ENCODE measurements at places on chromosomes 1 and 21.

GRCh38 chr1:63322114-63322943 is at the start of gene FOXD3:
TSS of gene FOXD3 (plus strand) at chr1:63322567. CDS start at chr1:63323059, 492 bp downstream.
- H3K27me3 ChIP-seq: peaks cover 24% of the 10 kb centered on the region
- H3K27ac ChIP-seq: no peak within 1 kb of the TSS
- peaks cover 3% of the 10 kb centered on the region for H3K4me1 ChIP-seq
- peak; percentile 58 for DNase-seq
- H3K4me3 ChIP-seq: peak within 1 kb of the TSS; percentile 19

DNA sequence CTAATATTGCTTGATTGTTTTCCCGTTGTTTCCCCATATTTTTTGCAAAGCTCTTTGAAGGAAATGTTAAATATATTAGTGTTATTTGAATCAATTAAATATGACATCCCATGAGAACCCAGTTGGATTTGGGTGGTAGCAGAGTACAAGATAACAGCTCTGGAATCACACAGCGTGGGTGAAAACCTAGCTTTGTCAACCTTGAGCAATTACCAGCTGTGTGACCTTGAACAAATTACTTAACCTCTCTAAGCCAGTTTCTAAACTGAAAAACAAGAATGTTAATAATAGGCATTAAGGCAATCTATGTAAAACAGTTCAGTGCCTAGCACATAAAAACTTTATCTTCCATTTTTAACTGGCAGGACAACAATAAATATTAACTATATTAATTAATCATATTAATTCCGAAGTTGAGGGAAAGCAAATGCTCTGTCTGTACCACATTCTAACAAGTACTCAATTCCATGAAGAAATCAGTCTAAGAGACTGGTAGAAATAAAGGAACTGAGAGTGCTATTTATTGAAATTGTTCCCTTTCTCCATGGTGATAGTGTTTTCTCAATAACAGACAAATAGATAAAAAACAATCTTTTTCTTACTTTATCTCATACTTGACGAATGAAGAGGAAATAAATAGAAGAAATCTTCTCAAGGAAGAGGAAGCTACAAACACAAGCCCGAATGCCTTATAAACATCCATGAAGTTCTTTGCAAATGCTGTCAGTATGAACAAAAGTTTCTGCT is 27.0 kb downstream of the DNASE2B start:
- H3K36me3 ChIP-seq: no peaks in the 10 kb centered on the region
- no peak overlapping the region for H3K27ac ChIP-seq
- H3K4me3 ChIP-seq: no peak overlapping the region
- peak; percentile 41 for DNase-seq
- H3K27me3 ChIP-seq: no peaks in the 10 kb centered on the region
- H3K4me1 ChIP-seq: peaks cover 7% of the 10 kb centered on the region

GRCh38 chr1:21811875-21812305 is at the start of gene LDLRAD2:
TSS of gene LDLRAD2 (plus strand) at chr1:21812265. CDS start at chr1:21812452, 187 bp downstream.
- no peak within 1 kb of the TSS for H3K27ac ChIP-seq
- no peaks in the 10 kb centered on the region for H3K27me3 ChIP-seq
- DNase-seq: no peak
- H3K36me3 ChIP-seq: no peaks in the 10 kb centered on the region

GRCh38 chr21:42027822-42028765 is 17.9 kb upstream of the ZBTB21 start:
- DNase-seq: peak; percentile 18
- peak overlapping the region; percentile 15 for H3K27ac ChIP-seq
- peak overlapping the region; percentile 5 for H3K4me3 ChIP-seq
- H3K36me3 ChIP-seq: no peaks in the 10 kb centered on the region
- peaks cover 47% of the 10 kb centered on the region for H3K4me1 ChIP-seq

DNA sequence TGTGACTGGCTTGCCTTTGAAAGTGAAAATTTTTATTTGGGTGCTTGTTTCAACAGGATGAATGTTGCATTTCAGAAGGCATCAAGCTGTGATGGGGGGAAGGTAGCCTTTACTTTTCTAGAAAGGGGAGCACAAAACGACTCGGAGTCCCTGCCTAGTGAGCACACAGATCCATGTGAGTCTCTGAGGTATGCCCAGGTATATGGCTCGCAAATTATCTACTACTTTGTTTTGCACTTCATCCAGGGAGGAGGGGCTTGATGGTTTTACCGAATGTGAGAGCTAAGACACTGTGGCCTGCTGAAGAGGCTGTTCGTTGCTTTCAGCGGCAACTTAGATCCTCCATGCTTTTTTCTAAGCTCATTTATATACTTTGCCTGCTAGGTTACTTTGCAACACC is 537.7 kb upstream of the PTBP2 start:
- DNase-seq: no peak
- no peak overlapping the region for H3K4me3 ChIP-seq
- H3K27me3 ChIP-seq: peaks cover 2% of the 10 kb centered on the region

- peaks cover 32% of the 10 kb centered on the region for H3K27me3 ChIP-seq
- H3K36me3 ChIP-seq: no peaks in the 10 kb centered on the region
- H3K27ac ChIP-seq: no peak overlapping the region
- peaks cover 21% of the 10 kb centered on the region for H3K4me1 ChIP-seq
These were observed 9.1 kb downstream of the OLIG1 start for GRCh38 chr21:33078907-33079582.

DNA sequence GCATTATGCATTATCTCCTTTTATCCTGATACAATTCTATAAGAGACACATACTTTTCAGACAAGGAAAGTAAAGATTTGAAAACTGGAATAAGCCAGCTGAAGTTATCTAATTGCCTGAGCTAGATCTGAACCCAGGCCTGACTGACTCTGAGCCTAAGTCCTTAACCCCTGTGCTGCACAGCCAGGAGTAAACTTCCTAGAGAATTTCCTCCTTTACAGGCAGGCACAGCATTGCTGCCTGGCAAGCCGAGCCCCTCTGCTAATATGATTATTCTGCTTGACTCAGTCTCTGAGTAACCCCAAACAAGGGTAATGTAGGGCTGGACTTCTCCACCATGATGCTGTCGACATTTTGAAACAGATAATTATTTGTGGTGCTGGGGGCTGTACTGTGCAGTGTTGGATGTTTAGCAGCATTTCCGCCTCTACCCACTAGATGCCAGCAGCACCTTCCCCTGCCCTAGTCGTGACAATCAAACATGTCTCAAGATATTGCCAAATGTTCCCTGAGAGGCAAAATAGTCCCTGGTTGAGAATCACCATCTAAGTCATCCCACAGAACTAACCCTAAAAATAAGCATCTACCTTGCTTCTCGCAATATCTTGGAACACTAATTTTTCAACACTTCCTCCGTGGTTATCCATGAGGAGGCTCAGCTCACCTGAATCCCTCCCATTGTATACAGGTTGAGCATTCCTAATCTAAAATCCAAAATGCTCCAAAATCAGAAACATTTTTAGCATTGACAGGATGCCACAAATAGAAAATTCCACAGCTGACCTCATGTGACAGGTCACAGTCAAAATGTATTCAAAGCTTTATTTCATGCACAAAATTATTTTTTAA is 18.5 kb downstream of the CAMK1G start:
- no peaks in the 10 kb centered on the region for H3K36me3 ChIP-seq
- H3K27me3 ChIP-seq: peaks cover 8% of the 10 kb centered on the region
- DNase-seq: peak; percentile 67
- H3K4me3 ChIP-seq: no peak overlapping the region

- H3K4me3 ChIP-seq: no peak overlapping the region
- H3K27ac ChIP-seq: peak overlapping the region; percentile 89
- H3K36me3 ChIP-seq: peaks cover 15% of the 10 kb centered on the region
- peak; percentile 98 for DNase-seq
- no peaks in the 10 kb centered on the region for H3K27me3 ChIP-seq
These were observed 80.3 kb downstream of the RNF220 start for GRCh38 chr1:44485229-44485933.

Data from common myeloid progenitor, CD34-positive (primary cell).